ENCODE measurements at places on chromosomes 2 and 18.

DNA sequence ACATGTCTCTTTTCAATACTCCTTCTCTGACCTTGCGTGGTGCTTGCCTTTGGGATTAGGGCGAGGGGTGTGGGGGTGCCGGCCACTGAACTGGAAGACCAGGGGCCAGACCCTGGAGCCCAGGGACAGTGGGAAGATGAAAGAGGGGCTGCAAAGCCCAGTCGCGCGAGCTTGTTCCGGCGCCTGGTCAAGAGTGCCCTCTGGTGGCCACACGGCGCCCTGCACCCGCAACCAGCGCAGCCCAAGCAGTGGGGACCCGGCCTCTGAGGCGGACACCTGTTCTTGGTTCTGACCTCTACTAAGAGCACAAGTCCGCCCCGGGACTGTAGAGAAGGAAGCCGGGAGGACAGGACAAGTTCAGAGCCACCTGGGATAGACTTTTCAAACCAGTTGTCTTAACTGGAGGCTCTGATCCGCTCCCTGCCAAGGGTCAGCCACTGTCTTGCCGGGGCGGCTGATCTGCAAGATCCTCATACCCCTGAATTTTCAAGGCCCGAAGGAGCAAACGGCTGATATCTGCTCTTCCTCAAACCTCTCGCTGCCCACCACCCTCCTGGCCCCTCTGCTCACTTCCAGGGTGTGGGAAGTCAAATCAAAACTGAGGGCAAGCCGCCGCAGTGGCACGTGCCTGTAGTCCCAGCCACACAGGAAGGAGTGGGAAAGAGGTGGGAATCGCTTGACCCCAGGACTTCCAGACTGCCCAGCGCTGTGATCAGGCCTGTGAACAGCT, 14.9 kb upstream of the MSH6 start:
- DNase-seq: peak; percentile 78

DNA sequence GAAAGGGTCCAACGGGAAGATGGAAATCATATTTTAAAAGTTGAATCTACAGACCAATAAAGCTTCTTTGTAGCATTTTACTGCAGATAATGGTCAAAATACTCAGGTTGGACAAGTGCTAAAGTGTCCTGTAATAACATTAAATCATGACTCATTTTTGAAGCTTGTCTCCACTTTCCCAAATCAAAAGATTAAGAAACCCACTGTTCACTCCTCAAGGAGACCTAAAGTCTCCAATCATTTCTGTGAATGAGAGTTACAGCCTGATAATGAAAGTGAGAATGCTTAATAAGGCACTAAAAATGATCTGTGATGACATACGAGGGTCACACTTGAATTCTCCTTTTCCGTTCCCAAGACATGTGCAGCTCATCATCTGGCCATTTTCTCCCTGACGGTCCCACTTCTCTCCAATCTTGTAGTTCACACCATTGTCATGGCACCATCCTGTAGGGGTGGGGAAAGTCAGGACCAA, 53.4 kb downstream of the ATIC start:
- no peak for DNase-seq

GRCh38 chr2:41375901-41376300, 671.9 kb upstream of the PKDCC start:
- no peak for DNase-seq

GRCh38 chr2:85648619-85649018, 19.4 kb downstream of the SFTPB start:
- no peak for DNase-seq

GRCh38 chr2:210630873-210631560, 74.6 kb downstream of the CPS1 start:
- DNase-seq: no peak

DNA sequence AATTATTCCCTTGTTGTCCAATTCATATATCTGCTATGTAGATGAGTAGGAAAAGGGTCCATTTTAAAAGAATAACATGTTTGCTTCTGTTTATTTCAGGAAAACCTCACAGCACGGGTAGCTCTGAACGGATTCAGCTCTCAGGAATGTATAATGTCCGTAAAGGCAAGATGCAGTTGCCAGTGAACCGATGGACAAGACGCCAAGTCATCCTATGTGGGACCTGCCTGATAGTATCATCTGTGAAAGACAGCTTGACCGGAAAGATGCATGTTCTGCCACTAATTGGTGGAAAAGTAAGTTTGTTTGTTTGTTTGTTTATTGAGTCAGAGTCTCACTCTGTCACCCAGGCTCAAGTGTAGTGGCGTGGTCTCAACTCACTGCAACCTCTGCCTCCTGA, 114.6 kb downstream of the PHLPP1 start:
- no peak for DNase-seq

DNA sequence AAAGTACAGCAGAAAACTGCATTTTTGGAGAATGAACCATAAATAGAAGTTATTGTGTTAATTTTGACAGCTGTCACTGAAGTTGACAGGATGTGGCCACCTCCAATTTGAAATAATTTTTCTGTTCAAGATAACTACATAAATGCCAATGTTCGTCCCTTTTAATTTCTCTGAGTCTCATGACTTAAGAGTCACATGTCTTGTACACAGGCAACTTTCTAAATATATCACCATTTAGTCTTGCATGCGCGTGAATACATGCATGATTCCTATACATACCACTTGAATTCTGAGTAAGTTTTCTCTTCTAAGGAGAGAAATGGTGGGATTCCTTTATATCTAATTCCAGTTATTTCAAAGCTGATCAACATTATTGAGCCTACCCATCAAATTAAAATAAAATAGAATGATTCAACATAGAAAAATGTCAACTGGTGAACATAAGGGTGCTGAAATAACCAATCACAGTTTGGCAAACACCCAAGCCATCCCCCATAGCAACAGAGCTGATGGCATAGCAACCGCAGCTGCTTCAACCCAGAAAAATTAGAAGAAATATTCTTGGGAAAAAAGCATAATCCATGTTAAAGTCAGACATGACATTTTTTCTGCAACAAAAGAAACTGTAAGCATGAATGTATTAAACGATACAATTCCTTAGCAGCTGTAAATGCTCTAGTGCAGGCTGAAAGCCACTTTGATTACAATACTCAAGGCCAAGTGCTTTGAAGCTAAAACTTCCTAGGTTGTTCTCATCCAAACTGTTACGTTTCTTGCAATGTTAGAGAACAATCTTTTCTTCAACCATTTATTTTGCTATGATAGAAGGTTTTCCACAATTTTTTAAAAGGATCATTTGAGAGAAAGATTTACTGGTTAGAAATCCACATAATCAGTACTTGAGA, 282.7 kb downstream of the DLGAP1 start:
- DNase-seq: no peak

DNA sequence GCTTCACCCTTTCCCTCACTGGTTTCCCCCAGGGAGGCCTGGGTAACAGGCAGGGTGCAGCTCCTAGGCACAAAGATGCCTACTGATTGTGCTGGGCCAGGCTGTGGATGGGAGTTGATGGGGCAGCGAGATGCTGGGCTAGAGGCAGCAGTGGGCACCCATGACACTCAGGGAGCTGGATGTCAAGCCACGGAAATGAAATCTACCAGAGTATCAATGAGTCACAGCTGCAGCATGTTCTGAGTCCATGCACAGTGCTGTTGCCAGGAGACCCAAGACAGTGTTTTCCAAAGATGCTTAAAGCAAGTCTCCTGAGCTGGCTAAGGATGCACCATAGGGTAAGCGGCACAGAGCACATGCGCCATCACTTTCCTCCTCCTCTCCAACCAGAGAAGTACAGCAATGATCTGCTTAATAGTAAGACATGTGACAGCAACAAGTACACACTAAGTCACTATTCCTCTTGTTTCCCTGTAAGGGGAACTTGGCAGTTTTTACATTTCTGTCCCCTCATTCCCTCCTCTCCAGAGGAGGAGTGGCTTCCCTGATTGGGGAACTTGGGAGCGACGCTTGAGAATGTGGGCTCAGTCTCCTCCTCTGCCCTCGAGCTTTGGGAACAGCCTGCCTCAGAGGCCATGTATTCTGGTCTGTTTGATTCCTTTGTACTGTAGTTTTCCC, 57.2 kb downstream of the CDC42EP3 start:
- no peak for DNase-seq

DNA sequence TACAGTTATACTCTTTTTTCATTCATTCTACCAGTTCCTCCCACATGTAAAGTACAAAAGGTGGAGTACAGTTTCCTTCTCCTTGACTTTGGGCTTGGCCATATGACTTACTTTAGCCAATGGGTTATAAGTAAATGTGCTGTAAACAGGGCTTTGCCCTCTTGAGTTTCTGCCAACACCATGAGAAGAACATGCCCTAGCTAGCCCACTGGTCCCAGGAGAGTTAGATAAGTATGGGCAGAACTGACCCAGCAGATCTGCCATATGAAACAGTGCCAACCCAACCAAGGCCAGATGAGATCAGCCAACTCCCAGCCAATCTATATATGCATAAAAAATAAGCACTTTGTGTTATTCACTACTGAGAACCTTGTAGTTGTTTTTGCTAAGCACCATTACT, 25.5 kb downstream of the ZC3H8 start:
- DNase-seq: no peak

GRCh38 chr2:19041434-19042041, 316.9 kb downstream of the OSR1 start:
- no peak for DNase-seq

DNA sequence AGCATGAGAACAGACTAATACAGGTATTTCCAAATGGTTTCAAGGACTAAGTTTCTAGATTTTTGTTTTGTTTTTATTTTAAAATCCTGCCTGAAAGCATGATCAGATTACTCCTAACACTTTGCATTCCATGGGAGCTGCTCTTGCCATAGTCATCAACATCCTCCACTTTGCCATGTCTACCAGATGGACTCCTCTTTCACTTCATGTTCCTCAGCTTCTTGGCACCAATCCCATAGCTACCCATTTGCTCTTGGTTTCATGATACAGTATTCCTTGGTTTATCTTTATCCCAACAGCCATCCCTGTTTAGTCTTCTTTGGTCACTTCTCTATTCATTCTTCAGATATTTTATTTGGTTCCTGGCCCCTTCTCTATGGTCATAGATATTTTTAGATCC, 154.2 kb upstream of the CCDC195 start:
- no peak for DNase-seq

DNA sequence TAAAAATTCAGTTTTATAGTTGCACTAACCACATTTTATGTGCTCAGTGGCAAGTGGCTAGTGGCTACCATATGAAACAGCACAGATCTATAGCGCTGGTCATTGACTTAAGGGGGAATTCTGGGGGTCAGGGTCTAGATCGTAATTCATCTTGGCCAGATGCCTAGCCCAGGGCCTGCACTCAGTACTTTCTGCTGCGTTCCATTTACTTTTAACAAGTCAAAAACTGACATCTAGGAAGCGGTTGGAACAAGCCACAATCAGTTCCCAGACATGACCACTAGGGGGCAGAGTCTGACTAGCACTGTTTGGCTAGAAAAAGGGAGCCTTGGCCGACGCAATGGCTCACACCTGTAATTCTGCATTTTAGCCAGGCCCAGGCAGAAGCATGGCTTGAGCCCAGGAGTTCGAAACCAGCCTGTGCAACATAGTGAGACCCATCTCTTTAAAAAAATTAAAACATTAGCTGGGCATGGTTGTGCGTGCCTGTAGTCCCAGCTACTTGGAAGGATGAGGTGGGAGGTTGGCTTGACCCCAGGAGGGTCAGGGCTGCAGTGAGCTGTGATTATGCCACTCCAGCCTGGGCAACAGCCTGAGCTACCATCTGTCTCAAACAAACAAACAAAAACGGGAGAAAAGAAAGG, 9.0 kb upstream of the TMBIM1 start:
- peak; percentile 87 for DNase-seq

DNA sequence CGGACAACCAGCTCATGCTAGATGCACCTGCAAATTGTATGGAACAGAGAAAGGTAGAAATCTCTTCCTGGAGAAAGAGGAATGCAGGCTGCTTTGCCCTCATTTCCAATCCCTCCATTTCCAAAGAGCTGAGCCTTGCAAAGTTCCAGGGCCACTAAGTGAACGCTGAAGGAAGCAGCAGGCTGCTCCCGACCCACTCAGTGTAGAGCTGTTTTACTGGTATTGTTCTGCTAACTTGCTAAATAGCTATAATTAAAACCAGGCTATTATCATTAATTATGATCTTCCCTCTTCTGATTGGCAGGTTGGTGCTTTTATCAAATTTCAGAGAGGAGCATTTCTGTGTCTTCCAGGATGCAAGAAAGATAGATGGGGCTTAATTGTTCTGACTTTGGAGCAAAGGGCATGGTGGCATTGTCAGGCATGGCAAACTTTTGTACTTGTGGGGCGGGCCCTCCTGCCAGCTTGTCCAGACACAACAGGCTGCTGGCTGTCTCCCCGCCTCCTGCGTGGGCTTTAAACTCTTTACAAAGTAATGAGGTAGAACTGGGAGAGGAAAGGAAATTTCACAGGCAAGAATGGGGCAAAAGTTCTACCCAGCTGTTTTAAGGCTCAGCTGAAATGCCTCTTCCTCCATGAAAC, 40.2 kb downstream of the ALK start:
- no peak for DNase-seq

DNA sequence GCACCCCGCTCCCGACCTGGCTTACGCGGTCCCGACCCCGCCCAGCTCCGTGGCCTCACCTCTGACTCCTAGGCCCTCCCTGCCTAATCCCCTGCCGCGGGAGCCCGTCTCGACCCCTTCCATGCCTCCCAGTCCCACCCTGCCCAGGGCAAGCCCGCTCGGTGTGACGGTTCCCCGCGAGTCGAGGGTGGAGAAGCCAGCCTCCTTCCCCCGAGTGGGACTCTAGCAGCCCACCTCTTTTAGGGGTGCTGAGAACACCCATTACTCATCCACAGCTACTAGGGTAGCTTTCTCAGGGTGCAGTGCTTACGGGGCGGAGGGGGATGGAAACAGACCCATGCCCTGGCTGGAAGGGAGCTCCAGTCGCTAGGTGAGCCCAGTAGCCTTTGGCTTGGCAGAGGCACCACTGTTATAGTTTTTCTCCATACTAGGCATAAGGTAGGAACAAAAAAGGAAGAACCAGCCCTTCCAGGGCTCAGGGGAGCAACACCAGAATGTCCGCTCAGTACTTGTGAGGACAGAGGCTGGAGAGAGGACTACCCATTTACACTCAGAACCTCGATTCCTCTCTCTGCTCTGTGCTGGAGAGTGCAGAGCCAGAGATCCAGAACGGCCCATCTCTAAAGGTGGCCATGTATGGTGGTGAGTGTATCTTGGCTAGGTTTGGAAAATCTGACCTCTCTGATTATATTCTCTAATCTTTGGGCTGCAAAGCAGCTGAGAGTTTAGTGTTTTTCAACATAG, 606 bp downstream of the AGBL5 start:
- peak; percentile 46 for DNase-seq

GRCh38 chr18:57579934-57580333, 6.6 kb downstream of the FECH start:
- DNase-seq: no peak

- no peak for DNase-seq
Observed at GRCh38 chr2:105062158-105062557, 24.3 kb downstream of the MRPS9 start.

DNA sequence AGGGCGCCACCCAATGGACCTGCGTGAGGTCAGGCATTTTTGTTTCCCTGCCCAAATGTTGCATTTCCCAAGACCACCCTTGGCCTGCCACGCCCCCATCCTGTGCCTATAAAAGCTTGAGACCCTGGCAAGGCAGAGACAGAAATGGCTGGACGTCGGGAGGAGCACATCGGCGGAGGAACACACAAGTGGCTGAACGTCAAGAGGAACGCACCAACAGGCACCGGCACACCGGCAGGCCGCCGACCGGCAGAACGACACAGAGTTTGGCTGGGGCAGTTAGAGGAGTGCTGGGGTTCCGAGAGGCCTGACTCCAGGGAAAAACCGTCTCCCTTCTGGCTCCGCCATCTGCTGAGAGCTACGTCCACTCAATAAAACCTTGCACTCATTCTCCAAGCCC, 35.9 kb downstream of the DCDC2C start:
- DNase-seq: no peak
